ENCODE measurements at places on chromosomes 5 and 9.

GRCh38 chr5:127519527-127519926, 2.1 kb downstream of the PRRC1 start:
- DNase-seq: peak; percentile 35

DNA sequence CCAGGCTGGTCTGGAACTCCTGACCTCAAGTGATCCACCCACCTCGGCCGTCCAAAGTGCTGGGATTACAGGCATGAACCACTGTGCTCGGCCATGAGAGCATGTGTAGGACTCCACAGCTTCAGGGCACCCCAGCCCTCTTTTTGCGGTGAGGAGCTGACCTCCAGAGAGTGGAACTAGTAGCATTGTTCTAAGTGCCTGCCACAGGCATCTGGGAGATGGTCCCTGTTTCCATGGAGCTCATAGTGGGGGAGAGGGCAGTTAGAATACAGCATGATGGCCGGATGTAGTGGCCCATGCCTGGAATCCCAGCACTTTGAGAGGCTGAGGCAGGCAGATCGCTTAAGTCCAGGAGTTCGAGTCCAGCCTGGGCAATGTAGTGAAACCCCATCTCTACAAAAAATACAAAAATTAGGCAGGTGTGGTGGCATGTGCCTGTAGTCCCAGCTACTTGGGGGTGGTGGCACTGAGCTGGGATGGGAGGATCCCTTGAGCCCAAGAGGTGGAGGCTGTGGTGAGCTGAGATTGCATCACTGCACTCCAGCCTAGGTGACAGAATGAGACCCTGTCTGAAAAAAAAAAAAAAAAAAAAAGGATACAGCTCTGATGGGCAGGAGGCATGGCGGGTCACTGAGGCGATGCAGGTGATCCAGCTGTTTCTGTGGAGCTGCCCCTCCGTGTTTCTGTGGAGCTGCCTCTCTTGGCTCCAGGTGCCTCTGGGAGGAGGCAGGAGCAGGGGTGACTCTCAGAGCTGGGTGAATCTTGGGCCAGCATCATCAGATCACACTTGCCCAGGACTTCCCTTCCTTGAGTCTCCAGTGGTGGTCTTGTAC, 4.2 kb downstream of the ASS1 start:
- no peak for DNase-seq

DNA sequence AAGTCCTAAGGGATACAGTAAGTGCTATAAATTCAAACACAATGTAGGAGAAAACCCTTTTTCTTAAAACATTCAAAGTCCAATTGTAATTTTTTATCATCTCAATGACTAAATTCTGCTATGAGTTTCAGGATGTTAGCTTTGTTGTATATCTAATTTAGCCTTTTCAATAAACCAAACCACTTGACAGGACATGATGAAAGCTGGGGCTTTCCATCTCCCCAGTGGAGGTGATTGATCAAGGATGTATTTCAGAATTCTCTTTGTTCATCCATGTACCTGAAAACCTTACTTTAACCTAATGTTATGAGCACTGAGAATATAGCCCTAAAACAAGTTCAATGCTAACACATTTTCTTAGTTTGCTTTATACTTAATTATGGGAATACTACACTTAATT, 639.0 kb upstream of the ITGA1 start:
- no peak for DNase-seq

DNA sequence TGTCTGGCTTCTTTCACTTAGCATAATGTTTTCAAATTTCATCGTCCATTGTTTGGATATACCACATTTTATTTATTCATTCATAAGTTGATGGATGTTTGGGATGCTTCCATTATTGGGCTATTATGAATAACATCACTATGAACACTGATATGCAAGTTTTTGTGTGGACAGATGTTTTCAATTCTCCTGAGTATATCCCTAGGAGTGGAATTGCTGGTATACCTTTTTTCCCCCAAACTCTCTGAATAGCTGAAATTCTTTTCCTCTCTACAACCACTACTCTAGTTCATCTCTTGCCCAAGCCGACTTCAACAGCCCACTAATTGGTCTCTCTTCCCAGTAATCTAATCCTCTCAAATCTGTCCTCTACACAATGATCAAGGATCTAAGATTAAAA, 4.7 kb upstream of the ZFR start:
- DNase-seq: no peak

DNA sequence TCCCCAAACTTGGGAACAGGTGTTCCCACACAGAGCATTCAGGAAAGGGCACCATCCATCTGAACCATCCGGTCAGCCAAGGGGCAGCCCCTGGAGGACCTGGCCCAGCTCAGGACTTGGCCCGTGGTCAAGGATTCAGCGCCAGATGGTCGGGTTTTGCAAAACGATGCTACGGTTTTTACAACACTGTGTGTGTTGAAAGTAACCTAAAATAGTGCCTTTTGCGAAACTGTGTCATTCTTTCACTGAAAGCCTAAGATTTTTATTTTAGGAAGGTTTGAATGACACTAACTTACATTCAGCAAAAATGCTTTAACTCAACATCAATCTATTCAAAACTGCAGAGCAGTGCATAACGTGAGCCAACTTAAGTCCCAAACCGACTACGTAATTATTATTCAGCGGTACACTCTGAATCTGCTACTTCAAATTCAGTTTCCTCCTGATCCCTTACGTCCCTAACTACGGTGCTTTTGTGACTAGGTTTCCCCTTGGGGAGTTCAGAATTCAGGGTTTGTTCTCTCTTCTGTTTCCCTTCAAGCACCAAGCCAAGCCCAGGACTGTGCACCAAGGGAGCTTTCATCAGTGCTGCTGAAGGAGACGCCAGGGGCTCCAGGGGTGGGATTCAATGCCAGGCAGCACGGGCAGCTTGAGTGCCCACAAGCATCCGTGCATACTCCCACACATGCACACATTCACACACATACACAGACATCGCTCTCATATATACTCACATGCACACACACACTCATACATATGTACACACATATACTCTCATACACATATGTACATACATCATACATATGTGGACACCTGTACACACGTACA, 25.8 kb downstream of the LPCAT1 start:
- no peak for DNase-seq

- no peak for DNase-seq
Observed at GRCh38 chr9:22389271-22389670, 57.4 kb upstream of the DMRTA1 start.

DNA sequence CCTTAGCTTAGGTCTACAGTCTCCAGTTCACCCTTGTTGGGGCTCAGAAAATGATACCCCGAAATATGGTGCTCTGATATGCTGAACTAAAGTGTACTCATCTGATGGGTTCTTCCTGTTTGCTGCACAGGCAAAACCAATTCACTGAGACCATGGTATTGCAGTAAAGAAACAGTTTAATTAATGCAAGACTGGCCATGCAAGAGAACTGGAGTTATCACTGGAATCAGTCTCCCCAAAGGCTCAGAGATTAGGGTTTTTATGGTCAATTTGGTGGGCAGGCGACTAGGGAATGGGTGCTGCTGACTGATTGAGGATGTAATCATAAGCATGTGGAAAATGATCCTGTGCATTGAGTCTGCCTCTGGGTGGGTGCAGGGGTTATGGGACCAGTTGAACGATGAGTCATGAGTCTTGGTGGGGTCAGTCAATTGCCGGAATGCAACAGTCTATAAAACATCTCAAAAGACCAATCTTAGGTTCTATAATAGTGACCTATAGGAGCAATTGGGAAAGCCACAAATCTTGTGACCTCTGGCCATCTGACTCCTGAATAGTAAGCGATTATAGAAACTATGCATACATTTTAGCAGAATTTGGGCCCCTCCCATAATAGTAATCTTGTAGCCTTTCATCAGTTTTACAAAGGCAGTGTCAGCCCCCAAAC, 113.0 kb upstream of the ANKRD55 start:
- DNase-seq: no peak

GRCh38 chr9:19615036-19615624, 173.7 kb downstream of the SLC24A2 start:
- no peak for DNase-seq

DNA sequence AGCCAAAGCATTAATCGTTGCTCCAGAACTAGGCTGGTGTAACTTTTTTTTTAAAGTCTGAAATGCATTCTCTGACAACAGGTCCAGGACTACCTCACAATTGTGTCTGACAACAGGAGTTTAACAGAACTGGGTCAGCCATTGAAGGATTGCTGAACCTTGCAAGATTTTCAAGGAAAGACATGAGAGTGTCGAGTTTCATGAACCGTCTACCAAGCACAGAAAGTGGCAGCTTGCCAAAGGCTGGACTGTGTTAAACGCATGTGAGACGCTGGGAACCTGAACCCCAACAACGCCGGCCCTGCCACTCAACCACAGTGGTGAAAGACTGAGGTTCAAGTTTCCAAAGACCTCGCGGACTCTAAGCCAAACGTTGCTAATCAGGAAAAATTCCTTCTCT, 79.1 kb downstream of the LHFPL2 start:
- DNase-seq: no peak

GRCh38 chr5:157821822-157822622, 36.9 kb downstream of the CLINT1 start:
- DNase-seq: no peak

GRCh38 chr5:159101685-159102084, 2.0 kb upstream of the EBF1 start:
- no peak for DNase-seq

DNA sequence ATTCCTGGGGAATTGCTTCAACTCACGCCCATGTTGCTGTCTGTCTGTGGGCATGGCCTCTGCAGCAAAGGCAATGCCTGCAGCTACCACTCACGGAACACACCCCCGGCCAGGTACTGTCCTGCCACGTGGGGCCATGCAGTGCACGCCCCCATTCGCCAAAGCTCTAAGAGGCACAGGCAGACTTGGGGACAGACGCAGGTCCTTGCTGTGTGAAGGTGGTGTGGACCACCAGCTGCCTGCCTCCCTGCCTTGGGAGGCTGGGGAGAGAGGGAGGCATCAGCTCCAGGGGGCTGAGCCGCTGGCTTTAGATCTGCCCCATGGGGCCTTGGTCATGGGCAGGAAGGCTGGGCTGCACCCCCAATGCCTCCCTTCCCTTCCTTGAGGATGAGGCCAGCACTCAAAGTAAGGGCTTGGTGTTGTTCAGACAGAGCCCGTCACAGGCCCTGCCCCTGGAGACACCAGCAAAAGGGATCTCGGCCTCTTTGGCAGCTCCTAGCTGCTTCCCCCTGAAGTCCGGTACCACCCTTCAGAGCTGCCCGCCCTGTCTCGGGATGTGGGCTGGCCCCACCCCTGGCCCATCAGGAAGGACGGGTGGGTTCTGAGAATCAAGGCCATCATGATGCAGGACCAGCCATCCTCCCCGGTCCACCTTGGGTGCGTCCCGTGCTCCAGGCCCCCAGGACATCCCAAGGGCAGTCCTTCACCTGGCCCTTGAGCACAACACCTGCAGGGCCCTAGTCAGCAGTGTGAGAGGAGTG, 2.3 kb downstream of the GRIN1 start:
- no peak for DNase-seq

- no peak for DNase-seq
Observed at GRCh38 chr5:139658501-139658927, 10.4 kb downstream of the CXXC5 start.

Measured in hematopoietic multipotent progenitor cell treated with erythropoietin and hydrocortisone succinate and interleukin-3 and kit ligand, for 6 days (in vitro differentiated cells).